ENCODE measurements at places on chromosomes 2 and 18.

- DNase-seq, result no peak
These were observed 64.3 kb upstream of the HPCAL1 start for GRCh38 chr2:10238396-10238795.

DNA sequence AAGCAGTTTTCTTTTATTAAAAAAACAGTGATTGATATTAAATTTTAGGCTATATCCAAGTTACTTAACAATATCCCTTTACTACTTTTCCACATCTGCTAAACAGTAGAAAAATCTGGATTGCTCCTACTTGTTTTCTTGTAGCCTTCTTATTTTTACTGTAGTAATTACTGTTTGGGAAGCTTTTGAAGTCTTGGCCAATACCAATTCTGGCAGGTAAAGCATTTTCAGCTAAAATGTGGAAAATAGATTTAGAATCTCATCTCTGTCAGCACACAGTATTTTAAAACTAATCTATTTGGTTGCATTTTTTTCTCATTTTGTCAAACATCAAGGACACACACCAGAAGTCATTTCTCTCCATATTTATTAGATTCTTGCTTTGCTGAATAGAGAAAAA is 1485.7 kb upstream of the PIK3C3 start:
- DNase-seq, result no peak

GRCh38 chr2:105544591-105545377 is 145.9 kb upstream of the FHL2 start:
- no peak for DNase-seq

DNA sequence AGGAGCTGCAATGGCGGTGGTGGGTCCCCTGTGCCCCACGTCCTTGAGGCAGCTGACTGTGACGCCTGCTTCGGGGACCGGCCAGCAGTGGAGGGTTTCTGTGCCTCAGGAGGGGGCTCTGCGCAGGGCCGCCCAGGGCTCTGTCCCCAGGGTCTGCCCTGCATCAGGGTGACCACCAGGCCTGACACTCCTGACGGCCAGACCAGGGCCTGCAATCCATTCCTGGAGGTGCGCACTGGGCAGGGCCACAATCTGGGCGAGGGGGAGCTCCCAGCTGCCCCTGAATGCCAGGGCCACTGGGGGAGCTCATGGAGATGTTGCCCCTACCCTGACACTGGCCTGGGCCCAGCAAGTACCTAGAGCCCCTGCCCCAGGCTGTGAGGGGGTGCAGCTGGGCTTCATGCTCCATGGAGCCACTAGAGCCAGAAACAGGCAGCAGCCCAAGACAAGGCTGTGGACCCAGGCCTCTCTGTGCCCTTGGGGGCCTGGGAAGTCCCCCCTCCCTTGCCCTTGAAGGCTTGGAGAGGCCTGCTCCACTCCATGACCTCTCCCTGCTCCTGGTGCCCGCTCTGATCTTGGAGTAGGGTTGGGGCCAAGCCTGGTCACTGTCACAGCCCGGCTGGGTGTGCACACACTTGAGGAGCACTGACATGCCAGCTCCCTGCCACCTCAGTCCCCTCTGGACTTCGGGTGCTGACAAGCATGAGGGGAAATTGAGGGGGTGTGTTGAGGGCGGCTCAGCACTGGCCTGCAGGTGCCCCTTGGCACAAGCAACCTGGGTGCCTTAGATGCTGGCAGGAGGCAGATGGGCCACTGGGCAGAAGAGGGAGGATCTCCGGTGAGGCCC is 55.9 kb downstream of the LDAH start:
- DNase-seq, result no peak

GRCh38 chr2:58131191-58132011 is 84.8 kb downstream of the VRK2 start:
- DNase-seq, result no peak

DNA sequence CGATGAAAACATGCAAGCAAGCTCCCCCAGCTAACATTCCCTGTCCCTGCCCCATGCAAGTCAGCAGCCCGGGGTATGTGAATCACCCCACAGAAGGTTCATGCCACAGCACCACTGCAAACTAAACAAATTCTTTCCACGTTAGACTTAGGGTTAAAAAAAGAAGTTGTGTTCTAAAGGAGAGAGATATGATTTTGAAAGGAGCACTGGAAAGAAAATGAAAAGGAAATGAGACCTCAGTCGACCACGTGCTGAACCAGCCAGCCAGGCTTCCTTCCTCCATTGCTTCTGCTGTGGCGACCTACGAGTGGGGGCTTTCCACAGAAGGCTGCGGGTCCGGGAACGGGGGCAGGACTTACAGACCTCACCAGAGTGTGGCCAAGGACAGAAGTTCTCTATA is 52.0 kb downstream of the ARL4C start:
- DNase-seq, result peak; percentile 53

DNA sequence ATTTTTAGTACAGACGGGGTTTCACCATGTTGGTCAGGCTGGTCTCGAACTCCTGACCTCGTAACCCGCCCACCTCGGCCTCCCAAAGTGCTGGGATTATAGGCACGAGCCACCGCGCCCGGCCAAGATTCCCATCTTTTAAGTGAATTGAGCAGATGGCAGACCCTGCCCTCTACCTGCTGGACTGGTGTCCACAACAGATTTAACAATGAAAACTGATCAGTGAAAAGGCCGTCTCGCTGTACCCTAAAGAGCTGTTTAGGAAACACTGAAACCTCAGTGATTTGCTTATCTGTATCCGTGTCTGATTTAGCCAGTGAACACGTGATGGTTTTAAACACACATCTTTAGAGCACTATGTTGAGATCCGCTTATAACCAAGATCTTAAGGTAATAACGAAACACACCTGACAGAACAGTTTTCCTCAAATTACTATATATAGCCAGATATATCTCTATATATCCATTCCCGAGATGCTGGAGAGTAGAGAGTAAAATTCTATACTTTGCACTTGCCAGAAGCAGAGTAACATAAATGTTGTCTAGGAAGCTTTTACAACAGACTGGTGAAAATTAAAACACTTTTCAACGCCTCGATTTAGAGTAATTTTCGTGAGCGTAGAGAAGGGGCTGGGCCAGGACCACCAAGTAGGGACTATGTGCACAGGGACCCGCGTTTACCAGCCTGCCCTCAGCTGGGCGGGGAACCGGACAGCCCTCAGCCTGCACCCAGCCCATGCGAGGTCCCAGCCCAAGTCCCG is 594 bp downstream of the FAM161A start:
- DNase-seq, result peak; percentile 14

DNA sequence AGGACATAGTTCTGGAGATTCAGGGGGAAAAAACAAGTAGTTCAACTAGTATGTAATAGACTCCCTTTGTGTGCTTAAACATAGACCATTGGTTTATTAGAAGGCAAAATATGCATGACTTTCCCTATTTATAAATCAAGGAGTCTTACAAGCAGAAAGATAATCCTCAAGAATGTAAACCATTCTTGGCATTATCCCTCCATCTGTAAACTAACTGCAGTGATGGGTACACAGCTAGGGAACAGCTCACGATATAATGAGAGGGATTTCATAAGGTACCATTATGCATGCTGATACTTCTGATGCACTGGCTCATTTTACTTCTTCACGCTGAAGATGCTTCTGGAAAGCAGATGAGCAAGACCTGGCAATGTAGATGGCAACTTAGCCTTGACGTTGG is 878 bp downstream of the FBXO15 start:
- no peak for DNase-seq

DNA sequence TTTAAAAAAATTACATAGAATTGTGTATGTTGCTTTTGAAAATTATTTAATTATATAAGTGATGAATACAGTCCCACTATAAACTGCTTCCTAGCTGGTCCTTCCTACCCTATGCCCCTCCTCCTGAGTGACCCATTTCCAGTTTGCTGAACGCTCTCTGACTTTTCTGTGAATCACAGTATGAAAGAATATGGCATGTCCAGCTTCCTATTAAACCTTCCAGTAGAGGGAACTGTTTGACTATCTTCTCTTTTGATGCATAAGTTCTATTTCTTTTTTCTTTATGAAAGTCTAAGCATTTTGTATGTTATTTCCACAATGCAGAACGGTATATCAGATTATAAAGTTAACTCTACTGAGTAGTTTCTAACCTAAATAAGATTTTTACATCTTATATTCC is 41.3 kb downstream of the PSMG2 start:
- peak; percentile 32 for DNase-seq

DNA sequence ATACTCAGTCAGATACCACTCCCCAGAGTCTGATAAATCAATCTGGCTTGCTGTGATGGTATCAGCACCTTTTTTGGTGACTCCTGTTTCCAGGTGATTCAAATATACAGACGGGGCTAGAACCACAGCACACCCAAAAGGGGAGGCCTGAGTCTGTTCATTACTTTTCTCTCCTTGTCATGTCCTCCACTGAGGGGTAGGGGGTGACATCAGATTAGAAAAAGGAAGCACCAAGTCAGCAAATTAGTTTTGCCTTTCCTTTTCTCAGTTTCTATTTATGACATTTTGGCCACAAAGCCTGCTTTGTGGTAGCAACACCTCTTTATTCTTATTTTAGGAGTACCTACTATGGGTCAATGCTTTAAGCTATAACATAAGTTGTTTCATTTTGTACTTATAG is 127.4 kb downstream of the CCDC102B start:
- DNase-seq, result no peak

DNA sequence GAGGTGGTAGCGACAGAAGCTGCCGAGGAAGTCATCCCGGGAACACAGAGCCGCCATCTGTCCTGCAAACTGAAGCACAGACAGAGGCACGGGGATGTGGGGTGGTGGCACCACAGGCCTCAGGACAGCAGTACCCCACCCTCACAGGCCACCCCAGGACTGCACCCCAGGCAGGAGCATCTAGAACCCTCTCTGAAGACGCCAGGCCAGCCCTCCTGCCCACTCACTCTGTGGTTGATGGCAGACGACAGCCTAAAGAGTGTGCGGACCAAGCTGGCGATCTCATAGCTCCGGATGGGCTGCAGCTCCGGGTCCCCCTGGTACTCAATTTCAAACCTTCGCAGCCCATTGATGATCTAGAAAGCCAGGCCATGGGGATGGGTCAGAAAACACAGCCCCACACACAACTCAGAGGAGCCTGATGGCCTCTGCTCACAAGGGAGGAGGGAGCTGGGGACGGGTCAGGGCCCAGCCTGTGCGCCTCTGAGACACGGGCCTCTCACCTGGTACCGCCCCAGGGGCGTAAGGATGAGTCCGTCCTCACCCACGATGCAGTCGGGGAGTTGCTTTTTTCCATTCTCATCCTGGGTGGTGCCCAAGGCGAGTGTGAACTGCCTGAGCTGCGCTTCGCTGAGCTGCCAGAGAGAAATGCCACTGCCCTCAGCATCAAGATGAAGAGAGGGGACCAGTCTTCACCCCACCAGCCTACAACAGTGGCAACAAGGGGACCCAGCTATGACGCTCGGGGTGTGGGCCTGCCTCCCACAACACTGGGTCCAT is 8.1 kb upstream of the CCDC74B start:
- DNase-seq, result no peak

DNA sequence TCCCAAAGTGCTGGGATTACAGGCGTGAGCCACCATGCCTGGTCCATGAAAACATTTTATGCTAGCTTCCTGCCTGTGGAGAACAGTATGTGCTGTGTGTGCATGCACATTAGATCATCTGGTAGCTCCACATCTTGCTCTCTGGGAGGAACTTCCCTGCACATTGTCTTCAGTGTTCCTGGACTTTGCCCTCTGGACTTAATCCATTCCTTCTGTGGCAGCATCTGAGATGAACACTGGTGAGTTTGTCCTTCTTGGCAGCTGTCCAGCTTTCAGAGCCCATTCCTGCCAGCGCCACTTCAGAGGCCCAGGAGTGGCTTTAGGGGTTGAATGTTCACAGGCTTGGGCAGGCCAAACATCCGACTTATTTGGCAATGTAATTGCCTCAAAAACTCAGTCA is 65.2 kb downstream of the POU3F3 start:
- DNase-seq, result no peak

DNA sequence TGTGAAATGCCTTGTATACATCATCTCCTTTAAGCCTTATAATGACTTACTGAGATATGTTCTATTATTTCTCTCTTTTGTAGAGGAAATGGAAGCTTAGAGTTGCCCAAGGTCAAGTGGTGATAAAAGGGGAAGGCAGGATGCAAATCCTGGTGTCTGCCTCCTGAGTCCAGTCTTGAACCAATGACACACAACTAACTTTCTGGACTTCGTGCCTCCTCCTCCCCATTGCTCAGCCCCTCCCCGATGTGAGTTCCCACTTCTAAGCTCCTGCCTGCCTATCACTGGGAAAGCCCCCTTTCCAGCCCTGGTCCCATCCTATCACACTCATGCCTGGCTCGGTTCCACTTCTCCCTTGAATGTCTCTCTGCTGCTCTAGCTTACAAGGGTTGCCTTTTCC is 6.9 kb upstream of the CTIF start:
- no peak for DNase-seq

DNA sequence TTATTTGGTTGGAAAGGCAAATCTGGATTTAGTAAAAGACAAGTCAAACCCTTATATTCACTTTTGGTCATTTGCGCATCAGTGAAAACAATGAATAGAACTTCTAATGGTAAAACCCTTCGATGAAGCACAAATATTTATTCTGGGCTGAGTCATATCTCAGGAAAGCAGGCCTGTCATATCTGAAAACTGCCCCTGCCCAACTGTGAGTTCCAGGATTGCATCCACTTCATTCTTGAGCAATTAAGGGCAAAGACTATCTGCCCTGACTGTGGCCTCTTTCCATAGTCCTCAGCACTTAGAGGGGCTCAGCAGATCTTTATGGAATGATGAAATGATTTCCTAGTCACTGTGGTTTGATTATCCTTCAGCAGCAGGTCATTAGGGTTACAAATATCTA is 795.2 kb upstream of the ID2 start:
- no peak for DNase-seq

DNA sequence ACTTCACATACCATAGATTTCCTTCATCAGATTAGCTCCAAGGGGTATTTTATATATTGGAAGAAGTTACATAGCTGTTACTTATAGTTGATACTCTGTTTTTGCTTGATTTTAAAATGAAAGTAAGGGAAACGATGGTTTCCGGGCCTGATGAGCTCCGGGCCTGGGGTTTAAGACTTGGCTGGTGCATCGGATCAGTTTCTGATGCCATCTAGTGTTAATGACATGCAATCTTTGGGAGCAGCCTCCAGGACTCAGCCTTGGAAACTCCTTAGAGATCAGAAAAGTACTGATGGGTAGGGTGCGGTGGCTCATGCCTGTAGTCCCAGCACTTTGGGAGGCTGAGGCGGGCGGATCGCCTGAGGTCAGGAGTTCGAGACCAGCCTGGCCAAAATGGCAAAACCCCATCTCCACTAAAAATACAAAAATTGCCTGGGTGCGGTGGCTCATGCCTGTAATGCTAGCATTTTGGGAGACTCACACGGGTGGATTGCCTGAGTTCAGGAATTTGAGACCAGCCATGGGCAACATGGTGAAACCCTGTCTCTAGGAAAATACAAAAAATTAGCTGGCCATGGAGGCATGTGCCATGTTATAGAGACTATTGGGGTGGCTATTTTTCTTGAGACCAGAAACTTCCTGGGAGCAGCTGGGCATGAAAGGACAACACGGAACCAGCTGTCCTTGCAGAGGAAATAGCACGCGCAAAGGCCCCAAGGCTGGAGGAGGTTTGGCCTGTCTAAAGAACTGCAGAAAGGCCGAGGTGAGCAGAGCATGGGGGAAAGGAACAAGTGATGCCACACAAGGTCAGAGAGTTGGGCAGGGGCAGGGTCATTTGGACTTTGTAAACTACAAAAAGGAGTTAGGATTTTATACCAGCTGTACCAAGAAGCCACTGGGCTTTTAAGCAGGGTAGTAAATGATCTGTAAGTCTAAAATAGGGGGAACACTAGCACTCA is 46.9 kb upstream of the CNOT11 start:
- peak; percentile 42 for DNase-seq
